ENCODE measurements at places on chromosomes 1 and 21.

GRCh38 chr21:21612466-21612865 is 614.3 kb downstream of the NCAM2 start:
- DNase-seq, result peak; percentile 89

GRCh38 chr1:208129060-208129459 is 115.1 kb downstream of the PLXNA2 start:
- no peak for DNase-seq

DNA sequence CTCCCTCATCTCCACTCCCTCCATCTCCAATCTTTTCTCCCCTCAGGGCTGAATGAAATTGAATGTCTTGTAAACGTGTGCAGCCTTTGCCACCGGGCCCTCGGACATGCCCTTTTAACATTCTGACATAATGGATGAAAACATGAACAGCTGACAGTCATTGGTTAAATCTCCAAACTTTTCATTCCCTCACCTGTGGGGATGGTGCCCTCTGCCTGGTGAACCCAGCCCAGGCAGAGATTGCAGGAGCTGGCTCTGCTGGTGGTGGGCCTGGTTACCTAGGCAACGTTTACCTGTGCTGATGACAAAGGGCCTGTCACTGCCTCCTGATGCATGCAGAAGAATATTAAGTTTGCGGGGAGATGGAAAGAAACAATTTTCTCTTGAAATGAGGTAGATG is 21.3 kb downstream of the ST6GALNAC3 start:
- no peak for DNase-seq

DNA sequence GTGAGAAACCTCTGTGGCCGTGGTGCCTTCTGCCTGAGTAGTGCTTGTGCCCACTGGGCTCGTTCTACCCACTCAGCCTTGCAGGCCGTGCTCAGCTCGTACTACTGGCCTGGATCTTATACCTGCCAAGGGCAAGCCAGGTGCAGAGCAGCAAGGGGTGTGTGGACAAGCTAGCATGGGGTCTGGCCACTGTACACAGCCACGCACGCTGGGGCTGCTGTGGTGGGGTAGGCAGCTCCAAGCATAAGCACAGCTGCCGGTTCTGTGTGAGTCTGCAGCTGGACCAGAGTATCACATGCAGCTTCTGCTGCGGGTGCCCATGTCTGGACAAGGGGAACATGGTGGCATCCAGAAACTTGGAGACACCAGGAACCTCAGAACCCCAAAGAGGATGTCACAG is 16.4 kb downstream of the FAM20B start:
- DNase-seq, result no peak

- no peak for DNase-seq
These were observed 35.3 kb downstream of the RGS8 start for GRCh38 chr1:182649041-182649440.

- no peak for DNase-seq
These were observed 152.7 kb downstream of the DAB1 start for GRCh38 chr1:57270927-57271698.

DNA sequence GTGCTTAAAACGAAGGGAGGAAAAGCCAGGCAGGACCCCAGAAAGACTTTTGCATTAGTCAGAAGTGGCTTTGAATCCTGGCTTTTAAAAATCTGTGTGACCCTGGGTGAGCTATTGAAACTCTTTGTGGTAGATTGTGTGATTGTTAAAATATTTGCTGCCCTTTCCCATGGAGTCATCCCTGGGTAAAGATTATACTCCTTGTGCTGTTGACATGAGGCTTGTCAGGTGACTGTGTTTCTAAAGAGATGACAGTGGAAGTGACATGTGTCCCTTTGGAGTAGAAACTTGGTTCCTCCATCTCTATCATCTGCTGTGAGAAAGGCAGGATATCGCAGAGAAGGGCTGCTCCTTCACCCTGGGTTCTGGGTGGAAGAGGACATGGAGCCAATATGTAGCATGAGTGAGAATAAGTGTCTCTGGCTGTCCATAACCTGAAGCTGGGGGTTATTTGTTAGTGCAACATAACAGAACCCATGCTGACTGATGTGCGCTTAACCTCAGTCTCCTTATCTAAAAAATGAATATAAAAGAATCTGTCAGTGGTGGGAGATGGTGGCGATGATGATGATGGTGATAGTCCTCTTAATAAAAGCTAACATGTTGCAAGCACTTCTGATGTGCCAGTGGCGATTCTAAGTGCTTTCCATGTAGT is 187.6 kb downstream of the RHOU start:
- DNase-seq, result no peak

DNA sequence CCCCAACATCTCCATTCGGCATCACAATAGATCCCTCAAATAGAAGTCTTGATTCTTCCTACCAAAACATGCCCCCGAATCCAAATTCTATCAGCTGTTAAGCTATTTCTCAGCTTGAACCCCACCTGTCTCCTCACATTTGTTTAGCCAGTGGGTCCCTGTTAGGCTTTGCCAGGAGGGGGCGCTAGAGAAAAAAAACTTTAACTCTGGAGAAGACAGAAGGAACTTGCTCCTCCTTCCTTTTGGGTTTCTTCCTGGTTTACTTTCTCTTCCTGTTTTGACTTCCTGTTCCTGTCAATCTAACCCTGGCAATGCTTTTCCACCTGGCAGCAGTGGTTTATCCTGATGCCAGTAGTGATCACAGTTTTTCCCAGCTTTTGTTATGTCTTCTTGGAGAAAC is 95.6 kb upstream of the KCNK1 start:
- DNase-seq, result peak; percentile 25

DNA sequence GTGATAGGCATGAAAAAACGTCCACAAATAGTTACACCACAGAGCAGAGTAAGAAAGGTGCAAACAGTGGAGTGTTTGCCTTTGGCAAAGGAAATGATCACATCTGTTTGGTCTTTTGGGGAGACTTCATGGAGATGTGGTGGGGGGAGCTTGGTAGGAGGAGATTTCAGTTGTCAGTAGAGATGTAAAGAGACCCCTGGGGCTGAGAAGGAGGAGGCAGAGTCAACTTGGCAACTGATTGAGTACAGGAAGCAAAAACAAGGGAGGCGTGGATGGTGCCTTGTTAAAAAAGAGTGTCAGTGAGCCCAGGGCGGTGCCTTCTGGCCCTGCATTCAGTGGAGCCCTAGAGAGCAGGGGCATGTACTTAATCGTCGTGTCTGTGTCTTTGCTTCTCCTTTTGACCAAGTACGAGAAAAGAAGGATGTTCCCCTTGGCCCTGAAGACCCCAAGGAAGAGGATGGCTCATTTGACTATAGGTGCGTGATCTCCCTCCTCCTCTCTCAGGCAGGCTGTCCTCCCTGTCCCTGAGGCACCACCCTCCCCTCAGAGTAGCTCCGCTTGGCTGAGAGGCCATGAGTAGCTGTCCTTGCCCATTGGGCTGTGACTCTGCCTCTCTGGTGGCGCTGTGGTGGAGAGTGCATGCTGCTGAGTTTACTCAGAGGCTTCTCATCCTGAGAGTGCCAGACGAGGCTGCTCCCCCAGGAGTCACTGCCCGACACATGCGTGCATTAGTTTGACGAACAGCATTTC is 30.4 kb upstream of the CNTN2 start:
- DNase-seq, result no peak
